CD4-positive, alpha-beta T cell treated with Interleukin-21 for 1 hour (primary cell): ENCODE measurements at places on chromosomes 5 and 9.
A peak's percentile ranks its signal among the peaks of the same experiment; 100 is the strongest.

DNA sequence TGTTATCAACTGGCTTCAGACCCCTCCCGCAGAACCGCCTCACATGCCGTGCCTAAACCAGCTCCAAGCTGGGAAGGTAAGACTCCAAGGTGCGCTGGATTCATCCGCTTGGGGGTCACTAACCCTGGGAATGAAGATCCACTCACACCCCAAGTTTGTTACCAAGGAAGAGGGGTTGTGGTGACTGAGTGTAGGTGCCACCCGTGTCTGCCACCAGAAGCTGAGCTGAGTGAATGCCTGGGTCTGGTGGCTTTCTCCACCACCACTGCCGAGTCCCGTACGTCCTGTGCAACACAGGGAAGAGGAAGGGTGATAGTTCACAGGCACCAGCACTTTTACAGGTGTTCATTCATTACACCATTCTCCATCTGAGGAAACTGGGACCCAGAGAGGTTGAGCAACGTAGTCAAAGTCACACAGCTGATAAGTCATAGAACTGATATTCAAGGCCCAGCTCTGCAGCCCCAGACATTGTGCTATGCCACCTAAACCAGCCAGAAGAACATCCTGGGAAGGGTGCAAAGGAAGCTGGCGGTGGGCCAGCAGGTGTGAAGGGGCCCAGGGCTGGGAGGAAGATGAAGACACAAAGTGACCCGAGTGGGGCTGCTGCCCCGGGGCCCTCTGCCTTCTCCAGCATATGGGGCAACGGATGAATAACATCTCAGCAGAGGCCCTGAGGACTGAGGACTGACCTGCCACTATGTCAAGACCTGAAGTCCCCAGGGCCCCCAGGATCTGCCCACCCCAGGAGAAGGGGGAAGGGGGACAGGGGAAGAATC lies 70.9 kb upstream of the PPP1R26 start:
- DNase-seq = no peak

GRCh38 chr5:1007221-1007680 lies 1.4 kb upstream of the NKD2 start:
- DNase-seq = no peak

- DNase-seq = no peak
Observed at GRCh38 chr9:79446523-79447307, 125.0 kb upstream of the TLE4 start.

DNA sequence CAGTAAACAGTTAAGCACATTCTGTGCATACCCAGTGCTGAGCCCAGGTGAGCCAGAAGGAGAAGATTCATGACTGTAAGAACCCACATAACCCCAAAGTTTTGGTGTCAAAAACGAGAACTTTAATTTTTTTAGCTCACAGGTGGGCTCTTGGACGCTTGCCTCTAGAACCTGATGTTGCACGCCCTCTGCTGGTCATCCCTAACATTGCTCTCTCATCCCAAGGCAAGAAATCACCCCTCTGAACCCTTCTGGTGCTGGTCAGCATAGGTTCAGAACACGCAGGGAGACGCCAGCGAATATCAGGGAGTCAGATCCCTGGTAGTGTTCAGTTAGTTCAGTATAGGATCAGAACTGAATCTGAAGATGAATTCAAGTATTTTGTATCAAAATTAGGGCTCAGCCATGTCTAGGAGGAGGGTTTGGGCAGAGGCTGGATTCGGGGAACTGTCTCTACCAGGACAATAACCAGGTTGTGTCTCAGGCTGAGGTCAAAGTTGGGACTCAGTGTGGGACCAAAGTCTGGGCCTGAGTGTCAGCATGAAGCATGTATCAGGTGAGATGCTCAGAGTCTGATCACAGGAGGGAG lies 4.1 kb upstream of the DNAJB5 start:
- DNase-seq = peak; percentile 63

DNA sequence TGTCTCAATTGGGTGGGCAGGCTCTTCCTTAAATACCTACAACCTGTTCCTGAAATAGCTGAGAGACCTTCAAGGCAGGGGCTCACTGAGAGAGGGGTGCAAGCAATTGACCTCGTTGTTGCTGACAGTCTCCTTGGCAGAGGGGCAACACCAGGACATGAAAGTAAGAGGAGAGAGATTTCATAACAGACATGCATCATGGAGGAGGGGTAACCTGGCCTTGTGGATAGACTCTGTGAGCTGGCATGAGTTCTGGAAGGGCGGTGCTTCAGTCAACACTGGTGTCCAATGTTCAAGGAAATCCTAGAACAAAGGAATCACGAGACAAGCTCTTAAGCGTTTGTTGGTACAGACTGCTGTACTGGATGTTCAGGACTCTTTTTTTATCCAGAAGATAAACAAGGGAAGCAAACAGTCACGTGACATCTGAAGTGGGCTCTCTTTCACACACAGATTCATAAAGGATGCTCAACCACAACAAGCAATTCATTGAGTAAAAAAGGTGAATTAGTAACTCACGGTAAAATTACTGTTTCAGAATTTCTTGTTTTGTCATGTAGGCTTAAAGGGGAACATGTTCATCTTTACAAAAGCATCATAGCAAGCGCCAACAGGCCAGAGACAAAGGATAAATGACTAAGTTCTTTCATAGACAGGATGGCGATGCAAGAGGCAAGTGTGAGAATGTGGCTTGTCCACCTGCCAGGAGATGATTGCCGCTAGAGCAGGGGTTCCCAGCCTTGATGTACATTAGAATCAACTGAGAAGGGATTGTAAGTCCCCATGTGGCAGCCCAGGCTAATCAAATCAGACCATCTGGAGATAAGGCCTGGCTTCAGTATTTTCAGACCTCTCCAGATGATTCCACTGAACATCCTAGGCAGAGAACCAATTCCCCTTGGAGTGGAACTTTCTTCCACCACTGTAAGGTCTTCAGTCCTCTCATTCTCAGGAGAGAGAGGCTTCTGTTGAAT lies 20.7 kb downstream of the ANKRA2 start:
- no peak for DNase-seq

- DNase-seq = no peak
Observed at GRCh38 chr5:177225798-177226197, 77.7 kb downstream of the RAB24 start.

GRCh38 chr5:5437227-5438172 lies 15.0 kb downstream of the ICE1 start:
- DNase-seq = no peak

GRCh38 chr5:139845846-139846681 lies 50.5 kb downstream of the PSD2 start:
- DNase-seq = no peak

- no peak for DNase-seq
Observed at GRCh38 chr5:124745928-124746915, at the start of gene ZNF608. Gene ZNF608, minus strand, starts transcription at chr5:124746639. Its CDS starts 1,650 bp downstream, at chr5:124744989.

- no peak for DNase-seq
Observed at GRCh38 chr5:121797681-121798518, 53.8 kb upstream of the FTMT start.

DNA sequence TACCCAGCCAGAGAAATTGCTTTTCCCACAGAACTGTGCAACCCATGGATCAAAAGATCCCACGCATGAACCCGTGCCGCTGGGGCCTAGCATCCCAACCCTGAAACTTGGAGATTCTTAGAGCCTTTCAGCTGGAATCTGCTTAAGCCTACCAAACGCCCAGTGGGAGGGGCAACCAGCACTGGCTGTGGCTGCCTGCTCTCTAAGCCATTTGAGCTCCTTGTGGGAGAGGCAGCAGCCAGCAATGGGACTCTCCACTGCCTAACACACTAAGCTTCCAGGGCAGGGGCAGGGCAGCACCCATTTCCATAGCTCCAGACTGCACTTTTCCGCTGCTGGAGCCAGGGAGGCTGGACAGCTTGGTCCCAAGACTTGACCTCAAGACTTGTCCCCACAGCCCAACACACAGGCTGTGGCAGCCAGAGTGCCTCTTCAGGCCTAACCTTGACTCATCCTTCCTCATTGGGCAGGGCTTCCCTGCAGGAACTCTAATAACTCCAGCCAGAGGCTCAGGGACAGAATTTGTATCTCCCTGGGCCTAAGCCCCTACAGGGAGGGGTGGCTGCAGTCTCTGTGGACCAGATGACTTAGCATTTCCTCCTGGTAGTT lies 437.4 kb downstream of the MTRR start:
- no peak for DNase-seq

DNA sequence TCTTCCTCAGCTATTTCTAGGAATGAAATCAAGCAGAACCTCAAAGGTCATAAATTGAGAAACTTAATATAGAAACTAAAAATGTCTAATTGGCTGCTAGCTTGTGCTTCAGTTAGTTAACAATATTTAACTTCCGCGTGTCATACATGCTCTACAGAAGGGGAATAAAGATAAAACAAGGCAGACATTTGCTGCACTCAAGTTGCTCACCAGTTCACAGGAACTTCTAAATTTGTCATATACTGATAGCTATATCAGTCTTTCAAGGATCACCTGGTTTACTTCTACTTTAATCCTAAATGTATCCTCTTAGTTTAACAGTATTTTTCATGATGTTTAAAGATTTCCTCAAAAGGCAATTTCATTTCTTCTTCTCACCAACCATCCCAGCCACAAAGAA lies 8.4 kb downstream of the CCNH start:
- no peak for DNase-seq

GRCh38 chr9:134282138-134282650 lies 44.1 kb upstream of the RXRA start:
- no peak for DNase-seq

DNA sequence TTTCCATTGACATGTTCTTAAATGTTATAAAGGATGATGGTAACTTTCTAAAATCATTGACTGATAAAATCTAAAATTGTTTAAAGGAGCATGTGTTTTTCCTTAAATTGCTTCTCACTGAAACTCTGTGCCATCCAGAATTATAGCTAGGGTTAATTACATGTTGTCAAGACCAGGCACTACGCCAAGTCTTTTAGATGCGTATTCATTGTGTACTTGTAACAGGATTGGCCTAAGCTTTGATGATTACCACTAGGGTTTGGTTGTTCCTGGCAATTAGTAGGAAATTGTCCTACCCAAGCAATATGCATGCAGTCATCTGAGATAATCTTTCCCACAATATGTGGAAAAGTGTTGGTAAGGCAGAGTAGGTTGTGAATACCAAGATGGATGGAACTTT lies 43.8 kb downstream of the PRKACG start:
- DNase-seq = no peak

DNA sequence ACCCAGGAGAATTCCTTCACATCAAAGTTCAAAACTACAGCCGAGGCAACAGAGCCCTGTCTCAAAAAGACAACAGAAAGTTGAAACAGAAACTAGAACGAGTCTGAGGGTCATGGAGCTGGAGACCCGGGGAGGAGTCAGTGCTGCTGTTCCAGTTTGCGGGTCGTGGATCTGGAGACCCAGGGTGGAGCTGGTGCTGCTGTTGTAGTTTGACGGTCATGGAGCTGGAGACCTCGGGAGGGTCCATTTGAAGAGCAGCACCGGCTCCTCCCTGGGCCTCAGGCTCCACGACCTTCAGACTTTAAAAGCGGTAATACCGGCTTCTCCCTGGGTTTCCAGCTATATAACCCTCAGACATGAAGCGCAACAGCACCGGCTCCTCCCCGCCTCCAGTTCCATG lies 13.0 kb upstream of the LCN15 start:
- no peak for DNase-seq

DNA sequence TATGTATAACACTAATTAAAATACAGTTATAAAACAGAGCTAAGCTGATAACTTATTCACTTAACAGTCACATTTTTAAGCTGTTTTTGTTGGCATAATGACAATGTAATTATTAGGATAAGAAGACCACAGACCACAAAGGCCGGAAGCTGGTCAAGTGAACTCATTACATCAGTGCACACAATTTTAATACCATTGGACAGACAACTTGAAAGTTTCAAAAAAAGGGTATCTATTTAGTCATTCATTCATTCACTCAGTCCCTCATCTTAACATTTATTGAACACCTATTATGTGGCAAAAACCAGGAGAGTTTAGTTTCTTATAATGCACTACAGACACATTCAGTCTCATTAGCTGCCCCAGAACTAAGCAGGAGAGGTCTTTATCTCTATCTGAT lies 11.6 kb downstream of the ERP44 start:
- DNase-seq = peak; percentile 45

GRCh38 chr5:120456006-120456405 lies 8.1 kb upstream of the PRR16 start:
- no peak for DNase-seq

DNA sequence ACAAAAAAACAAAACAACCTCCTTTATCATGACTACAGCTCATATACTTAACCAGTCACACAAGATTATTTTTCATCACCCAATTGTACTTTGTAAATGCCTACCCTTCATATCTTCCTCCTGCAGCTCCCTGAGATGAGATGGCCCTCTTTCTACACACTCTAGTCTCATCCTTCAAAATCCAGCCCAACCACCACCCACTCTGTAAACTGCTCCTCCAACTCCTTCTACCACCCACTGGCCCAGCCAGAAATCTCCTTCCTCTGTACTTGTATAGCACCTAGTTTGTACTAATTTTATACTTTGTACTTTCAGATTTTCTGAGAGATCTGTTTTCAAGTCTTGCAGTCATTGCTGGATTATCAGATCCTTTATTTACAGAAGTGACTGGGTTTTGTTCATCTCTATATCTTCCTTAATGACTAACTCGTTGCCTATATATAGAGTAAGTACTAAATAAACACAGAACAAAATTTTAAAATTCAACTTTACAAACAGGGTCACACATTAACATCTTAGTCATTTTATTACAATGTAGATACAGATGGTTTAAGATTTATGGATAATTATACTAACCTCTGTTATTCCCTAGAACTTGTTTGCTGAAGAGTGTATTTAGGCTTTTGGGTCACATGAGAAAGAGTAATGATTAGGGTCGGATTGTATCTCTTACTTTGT lies 155.7 kb downstream of the NFIB start:
- no peak for DNase-seq

DNA sequence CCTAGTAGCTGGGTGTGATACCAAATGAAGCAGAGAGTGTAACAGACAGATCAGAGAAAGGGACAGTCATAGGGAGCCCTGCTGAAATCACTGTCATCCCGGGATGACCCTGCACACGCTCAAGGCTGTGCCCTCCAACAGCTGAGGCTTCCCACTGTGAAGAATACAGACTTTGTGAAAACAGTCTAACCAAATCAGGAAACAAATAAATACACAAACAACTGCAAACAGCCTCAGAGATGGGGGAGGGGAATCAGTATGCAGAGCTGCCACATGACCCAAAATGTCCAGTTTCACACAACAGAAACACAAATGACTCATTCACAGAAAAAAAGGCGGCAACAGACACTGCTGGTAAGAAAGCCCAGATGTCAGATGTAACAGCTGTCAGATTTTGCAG lies 101.9 kb downstream of the ADAMTS2 start:
- DNase-seq = no peak

DNA sequence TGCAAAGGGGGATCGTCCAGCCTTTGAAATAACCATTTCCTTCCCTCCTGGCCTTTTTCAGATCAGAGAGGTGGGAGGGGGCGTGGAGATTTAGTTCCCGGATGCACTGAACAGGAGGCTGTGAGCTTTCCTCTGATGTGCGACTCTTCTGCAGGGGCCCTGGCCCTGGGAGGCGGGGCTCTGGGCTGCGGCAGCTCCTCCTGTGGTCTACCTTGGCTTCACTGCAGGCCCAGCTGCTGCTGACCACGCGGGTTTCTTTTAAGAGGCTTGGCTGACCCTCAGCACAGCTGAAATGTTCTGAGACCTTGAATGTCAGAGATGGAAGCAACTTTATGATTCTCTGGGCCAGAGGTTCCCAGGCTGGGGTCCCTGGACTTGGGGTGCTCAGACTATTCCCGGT lies 27.0 kb upstream of the COL15A1 start:
- no peak for DNase-seq
